ENCODE measurements at places on chromosomes 5 and 9. TPM values are rescaled to one million over a fixed set of nuclear protein-coding genes. Genes with fewer than 3 reads are reported as not detected.

IL33 gene
- total RNA-seq = 0.27 TPM

MAP1B gene
- total RNA-seq = 59.4 TPM

LRRC70 gene
- not detected for total RNA-seq

LVRN gene
- not detected for total RNA-seq

HMHB1 gene
- total RNA-seq = not detected

ACTBL2 gene
- total RNA-seq = 0.07 TPM

PIP5KL1 gene
- 1.6 TPM for total RNA-seq

SNAPC4 gene
- total RNA-seq = 12.0 TPM

FCHO2 gene
- total RNA-seq = 16.0 TPM
